Dorsolateral prefrontal cortex (tissue), 122 donors: ENCODE measurements at places on chromosomes 16 and 17.
A peak's percentile ranks its signal among the peaks of the same experiment; 100 is the strongest.

DNA sequence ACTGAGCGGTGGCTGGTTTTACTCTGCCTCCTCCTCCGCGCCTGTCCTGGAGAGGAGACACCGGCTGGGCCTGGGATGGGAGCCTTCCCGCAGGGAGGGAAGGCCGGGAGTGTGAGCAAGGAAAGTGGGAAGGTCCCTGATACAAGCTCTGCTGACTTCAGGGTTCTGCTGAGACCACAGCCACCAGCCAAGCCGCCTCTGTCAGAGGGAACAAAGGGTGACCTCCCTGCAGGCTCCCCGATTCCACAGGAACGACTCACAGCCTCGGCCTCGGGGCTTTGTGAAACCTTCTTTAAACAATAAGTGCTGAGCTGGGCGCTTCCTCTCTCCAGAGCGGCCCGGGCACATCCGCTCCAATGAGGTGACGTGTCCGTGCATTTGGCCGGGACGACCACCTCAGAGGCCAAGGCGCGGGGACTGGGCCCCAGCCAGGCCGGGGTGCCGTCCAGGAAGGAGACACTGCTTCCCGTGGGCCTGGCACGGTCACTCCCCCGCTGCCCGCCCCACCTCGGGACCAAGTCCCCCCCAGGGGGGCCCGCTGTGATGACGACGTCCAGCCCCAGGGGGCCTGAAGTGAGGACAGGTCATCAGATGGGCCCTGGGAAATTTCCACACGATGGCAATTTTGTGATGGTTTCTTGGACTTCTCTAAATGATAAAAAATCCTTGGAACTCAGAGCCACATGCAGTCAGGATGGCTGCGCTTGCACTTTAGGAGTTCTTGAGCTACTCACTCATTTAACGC lies 11.8 kb upstream of the CIBAR2 start:
- DNase-seq = no peak

DNA sequence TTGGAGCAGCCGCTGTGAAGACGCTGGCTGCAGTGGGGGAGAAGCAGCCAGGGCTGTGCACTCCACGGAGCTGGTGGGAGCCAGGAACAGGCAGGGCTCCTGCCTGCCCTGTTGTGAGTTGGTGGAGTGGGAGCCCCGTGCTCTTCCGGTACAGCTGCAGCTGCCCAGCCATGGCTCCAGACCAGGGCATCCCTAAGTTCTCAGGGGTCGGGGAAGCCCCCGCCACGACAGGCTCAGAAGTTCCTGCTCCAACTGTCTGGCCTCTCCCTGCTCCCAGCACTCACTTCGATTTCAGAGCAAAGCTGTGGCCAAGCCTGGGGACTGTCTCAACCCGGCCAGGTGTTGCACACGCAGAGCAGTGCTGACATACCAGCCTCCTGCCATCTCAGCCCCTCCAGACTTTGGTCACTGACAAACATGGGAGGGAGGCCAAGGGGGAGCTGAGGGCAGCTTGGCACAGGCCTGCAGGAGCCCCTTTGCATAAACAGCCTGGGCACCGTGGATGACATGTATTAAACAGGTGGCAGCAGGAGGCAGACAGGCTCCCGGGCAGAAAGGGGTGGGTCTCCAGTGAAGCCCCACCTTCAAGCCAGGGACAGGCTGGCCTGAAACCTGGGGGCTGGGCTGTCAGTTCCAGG lies 13.9 kb upstream of the KDM8 start:
- no peak for DNase-seq

DNA sequence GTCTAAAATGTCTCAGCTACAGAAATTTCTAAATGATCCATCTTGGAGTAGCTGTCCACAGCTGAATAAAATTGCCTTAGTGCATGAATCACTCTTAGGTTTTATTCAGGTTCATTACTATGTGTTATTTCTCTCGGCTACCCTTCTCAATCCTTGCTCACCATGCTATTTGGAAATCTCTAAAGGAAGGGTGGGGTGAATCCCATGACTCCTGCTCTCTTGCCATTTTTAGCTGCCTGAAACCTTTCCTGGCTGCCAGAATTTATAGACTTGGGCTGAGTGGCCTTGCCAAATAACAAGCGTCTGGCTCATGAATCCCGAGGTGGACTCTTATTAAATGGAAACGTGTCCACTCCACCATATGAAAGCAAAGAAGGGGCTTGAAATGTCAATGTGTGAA lies 936.1 kb upstream of the SOX9 start:
- DNase-seq = no peak

DNA sequence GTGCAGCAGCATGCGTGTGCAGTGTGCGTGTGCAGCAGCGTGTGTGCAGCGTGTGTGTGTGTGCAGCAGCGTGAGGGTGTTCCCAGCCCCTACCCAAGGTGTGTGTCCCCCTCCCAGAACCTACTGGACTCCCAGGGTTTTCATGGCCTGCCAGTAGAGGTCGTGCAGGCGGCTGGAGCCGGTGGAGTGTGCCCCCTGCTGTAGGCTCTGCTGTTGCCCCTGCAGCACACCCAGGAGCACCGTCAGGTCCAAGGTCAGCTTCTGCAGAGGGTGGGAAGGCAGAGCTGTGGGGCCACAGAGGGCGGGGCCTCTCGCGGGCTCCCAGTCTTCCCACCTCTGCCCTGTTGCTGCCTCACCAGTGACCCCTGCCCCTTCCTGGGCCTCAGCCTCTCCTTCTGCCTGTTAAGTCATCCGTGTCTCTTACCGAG lies 14.9 kb downstream of the MYBBP1A start:
- DNase-seq = no peak

DNA sequence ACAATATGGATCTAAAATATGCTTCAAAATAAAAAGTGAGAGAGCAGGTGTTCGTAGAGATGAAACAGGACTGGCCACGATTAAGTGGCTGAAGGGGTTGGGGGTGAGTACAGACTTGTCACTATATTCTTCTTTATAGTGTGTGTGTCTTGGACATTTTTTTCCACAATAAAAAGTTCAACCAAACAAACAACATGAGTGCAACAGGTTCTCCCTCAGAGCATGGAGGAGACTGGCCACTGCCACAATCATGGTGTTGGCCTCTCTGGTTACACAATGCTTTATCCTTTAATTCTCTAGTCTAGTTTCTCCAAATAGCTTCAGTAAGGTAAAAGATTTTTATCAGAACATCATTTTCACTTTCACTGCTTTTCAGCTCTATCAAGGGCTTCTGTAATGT lies 109.3 kb downstream of the PARN start:
- DNase-seq = no peak

GRCh38 chr16:77786186-77786847 lies 2.0 kb upstream of the VAT1L start:
- DNase-seq = no peak

- DNase-seq = no peak
Observed at GRCh38 chr17:76385892-76386786, 1.7 kb downstream of the SPHK1 start.

GRCh38 chr17:79255926-79256585 lies 181.4 kb downstream of the ENGASE start:
- no peak for DNase-seq

DNA sequence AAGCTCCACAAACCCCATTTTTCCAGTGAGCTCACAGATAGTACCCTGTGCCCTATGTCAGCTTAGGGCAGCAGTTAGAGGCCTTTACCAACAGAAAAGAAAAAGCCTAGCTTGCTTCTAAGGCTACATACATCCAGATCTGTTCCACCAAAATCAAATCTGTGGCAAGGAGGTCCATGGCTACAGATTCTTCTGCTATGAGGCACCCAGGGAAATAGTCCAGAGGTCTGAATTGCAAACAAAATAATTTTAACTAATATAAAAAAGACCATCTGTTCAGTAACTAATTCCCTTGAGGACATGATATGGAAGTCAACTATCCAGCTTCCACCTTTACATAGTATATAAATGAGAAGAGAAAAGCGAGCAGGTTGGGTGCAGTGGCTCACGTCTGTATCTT lies 129.3 kb downstream of the PARN start:
- DNase-seq = no peak

DNA sequence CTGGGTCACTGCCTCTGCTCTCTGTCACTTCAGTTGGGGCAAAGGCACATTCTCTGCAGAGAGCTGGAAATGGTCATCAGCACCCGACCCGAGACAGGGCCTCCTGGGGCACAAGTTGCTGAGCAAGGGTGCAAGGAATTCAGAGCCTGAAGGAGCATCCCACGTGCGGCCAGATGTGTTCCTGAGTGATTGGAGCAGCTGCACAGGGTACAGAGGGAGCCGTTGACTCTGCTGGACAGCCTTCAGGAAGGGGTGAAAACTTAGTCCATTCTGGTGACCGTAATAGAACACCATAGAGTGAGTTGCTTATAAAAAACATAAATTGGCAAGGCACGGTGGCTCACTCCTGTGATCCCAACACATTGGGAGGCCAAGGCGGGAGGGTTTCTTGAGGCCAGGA lies 106.8 kb downstream of the CCDC182 start:
- DNase-seq = no peak

DNA sequence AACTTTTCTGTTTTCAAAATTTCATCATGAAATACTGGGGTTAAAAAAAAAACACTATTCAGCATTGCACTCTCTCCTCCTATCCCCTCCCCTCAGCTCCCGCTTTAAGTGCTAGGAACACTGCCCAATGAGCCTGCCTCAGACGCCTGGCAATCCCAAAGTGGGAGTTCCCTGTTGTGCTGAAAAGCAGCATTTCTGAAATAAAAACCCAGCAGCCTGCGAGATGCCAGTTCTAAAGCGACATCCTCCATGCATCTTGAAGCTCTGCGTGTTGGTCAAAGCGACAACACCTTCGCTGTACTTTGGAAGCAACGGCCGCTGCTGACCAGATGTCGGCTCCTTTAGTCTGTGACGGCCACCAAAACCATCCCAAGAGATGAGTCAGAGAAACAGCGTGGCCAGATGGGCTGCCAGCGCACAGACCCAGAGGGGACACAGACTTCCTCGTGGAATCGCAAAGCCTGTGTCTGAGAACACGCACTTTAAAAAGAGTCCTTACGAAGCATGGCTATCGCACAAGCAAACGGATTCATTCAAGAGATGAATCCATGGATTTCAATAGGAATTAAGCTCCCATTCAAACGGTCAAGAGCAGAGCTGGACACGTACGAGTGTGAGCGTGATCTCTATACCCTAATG lies 32.8 kb downstream of the FBXO31 start:
- DNase-seq = peak; percentile 50

GRCh38 chr17:32494621-32495358 lies 8.0 kb downstream of the CDK5R1 start:
- DNase-seq = peak; percentile 49

DNA sequence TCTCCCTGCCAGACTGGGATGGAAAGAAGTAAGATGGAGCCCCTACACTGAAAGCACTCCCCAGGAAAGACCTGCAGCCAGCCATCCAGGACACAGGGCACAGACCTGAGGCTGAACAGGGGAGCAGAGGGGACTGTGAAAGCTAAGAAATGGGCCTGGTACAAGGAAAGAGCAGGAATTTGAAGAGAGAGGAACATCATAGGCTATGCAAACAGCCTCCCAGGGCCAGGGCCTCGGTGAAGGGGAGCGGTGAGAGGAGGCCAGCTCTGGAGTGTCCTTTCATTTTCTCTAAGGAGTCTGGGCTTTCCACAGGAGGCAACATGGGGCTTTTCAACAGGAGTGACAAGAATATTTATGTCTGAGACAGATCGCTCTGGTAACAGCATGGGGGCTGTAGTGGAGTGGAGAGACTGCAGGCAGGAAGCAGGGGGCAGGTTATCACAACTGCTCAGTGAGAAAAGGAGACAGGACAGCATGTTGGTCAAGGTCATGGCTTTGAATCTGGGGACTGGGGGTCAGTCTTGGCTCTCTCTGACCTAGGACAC lies 50.1 kb downstream of the TOM1L2 start:
- no peak for DNase-seq

DNA sequence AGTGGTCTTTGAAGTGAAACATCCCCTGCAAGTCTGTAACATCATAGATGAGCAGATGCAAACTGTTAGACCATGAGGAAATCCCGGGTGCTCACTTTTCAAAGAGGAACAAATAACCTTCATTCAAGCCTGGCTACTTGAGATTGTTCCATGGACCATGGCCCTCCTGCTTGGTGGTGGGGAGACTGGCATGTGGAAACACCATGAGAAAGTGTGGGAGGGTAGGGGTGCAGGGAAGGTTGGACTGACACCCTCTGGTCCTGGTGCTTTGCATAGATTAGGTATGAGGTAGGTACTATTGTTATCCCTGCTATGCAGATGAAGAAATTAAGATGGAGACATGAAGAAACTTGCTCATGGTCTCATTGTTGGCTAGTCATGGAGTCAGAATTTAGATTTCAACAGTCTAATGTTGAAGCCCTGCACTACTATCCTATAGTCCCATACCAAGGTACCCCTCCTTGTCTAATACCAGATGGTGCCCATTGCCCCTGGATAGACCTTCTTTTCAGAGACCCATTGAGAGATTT lies 59.0 kb downstream of the SPACA3 start:
- DNase-seq = no peak

DNA sequence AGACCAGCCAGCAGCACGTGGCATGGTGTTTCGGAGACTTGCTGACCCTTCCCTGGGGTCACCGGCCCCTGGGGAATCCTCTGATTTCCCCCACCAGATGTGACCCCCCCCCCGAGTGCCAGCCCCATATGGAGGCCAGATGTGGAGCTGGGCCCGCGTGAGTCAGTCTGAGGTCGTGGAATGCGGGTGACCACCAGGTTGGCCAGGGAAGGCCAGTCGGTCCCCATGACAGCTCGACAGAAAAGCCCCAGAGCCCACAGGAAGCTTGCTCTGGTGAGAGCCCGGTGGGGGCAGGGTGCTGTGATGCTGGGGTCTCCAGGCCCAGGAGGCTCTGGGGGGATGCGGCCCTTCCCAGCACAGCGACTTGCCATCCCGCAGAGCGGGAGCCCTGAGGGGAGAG lies 209.0 kb downstream of the NTN1 start:
- no peak for DNase-seq

DNA sequence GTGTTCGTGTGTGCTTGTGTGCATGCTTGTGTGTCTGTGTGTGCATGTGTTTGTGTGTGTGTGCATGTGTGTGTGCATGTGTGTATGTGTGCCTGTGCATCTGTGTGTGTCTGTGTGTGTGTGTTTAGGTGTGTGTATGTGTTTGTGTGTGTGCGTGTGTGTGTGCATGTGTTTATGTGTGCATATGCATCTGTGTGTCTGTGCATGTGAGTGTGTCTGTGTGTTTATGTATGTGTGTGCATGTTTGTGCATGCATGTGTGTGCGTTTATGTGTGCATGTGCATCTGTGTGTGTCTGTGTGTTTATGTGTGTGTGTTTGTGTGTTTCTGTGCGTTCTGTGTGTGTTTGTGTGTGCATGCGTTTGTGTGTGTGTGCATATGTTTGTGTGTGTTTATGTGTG lies 106.6 kb upstream of the TNRC6C start:
- DNase-seq = no peak

DNA sequence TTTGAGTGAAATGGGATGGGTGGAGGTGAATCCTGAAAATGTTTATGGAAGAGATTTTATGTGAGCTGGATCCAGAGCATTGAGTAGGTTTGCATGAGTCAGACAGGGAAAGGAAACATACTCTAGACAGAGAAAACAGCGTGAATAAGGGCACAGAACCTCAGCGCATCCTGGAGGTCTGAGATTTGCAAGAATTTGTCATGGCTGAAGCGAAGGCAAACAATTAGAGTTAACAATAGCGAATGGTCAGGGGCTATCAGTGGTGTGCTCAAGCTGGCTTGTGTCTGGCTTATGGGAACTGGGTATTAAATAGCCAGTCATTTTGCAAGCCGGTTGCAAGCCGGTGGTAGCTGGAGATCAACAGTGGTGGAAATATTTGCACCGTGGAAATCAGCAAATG lies 36.4 kb downstream of the MAP2K6 start:
- DNase-seq = no peak
